ENCODE measurements at places on chromosomes 11 and 22. TPM values are rescaled to one million over a fixed set of nuclear protein-coding genes. Genes with fewer than 3 reads are reported as not detected.

The ARAP1 gene
- total RNA-seq: 81.5 TPM

DNA sequence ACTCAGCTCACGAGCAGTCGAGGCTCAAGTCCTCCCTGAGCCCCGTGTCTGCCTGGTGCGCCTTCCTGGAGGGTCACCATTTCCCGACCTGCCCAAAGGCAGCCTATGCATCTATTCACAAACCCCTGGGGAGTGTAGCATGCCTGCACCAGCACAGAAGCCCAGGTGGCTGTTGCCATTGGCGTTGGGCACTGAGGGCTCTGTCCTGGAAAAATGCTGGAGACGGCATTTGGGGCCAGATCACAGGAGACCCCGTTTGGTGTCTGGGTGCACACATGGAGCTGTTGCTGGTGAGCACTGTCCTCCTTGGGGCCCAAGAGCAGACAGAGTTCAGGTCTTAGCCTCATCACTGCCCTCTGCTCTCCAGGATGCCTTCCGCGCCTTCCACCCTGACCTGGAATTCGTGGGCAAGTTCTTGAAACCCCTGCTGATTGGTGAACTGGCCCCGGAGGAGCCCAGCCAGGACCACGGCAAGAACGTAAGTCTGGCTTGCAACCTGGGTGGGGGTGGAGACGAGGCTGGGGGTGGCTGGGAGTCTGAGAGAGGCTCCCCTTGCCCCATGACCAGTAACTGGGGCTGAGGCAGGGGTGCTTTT is 9.4 kb downstream of the FADS2 start:
- H3K27ac ChIP-seq: peak overlapping the region; percentile 8
- H3K27me3 ChIP-seq: no peaks in the 10 kb centered on the region
- peaks cover 57% of the 10 kb centered on the region for H3K36me3 ChIP-seq
- H3K4me1 ChIP-seq: peaks cover 46% of the 10 kb centered on the region
- no peak overlapping the region for H3K4me3 ChIP-seq

- no peaks in the 10 kb centered on the region for H3K27me3 ChIP-seq
- peaks cover 15% of the 10 kb centered on the region for H3K4me1 ChIP-seq
Observed at GRCh38 chr11:2815762-2816496, 69.6 kb downstream of the CDKN1C start.

DNA sequence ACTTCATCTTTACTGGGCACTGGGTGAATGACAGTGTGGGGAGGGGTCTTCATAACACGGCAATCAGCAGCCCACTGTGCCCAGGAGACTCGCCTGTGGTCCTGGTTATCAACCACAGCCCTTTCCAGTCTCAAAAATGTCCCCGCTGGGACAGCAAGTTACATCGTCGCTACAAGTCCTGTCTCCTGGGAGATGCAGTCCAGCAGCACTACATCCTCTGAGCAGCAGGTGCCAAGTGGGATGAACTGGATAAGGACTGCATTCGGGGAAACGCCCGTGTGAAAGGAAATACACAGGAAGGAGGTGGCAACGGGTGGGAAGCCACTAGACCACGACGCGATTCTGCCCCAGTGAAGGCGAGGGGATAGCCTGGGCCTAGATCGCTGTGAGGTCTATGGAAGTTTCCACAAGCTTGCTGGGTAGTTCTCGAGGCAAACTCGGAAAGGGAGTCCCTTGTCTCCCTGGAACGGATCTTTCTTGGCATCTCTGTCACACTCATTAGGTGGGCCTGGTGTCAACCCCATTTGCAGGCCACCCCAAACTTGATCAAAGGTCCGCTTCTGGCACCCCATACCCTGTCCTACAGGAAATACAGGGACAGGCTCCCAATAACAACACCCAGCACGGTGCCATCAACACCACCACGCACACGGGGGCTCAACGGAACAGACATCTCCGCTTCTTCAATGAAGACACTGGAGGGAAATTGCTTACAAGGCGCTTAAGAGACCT is 4.4 kb downstream of the ASCL2 start:
- H3K27me3 ChIP-seq: peaks cover 11% of the 10 kb centered on the region
- H3K36me3 ChIP-seq: no peaks in the 10 kb centered on the region
- no peak for DNase-seq
- peak overlapping the region; percentile 68 for H3K27ac ChIP-seq

The MRGPRX1 gene
- not detected for total RNA-seq

DNA sequence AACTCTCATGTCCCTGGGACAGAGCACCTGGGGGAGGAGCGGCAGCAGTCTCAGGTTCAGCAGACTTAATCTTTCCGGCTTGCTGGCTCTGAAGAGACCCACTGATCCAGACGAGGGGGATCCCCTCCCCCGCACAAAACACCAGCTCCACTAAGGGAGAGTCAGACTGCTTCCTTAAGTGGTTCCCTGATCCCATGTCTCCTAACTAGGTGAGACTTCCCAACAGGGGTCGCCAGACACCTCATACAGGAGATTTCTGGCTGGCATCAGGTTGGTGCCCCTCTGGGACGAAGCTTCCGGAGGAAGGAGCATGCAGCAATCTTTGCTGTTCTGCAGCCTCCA is 157.2 kb upstream of the TMEM45B start:
- H3K4me3 ChIP-seq: no peak overlapping the region
- no peak for DNase-seq
- no peaks in the 10 kb centered on the region for H3K4me1 ChIP-seq
- no peaks in the 10 kb centered on the region for H3K36me3 ChIP-seq
- no peak overlapping the region for H3K27ac ChIP-seq
